ENCODE measurements at places on chromosomes 6 and 20. TPM values are rescaled to one million over a fixed set of nuclear protein-coding genes. Genes with fewer than 3 reads are reported as not detected.

- DNase-seq: no peak
Measured at GRCh38 chr6:167152862-167153261, 4.9 kb downstream of the GPR31 start.

- no peak for DNase-seq
Measured at GRCh38 chr6:78251931-78252330, 599.1 kb downstream of the MEI4 start.

DNA sequence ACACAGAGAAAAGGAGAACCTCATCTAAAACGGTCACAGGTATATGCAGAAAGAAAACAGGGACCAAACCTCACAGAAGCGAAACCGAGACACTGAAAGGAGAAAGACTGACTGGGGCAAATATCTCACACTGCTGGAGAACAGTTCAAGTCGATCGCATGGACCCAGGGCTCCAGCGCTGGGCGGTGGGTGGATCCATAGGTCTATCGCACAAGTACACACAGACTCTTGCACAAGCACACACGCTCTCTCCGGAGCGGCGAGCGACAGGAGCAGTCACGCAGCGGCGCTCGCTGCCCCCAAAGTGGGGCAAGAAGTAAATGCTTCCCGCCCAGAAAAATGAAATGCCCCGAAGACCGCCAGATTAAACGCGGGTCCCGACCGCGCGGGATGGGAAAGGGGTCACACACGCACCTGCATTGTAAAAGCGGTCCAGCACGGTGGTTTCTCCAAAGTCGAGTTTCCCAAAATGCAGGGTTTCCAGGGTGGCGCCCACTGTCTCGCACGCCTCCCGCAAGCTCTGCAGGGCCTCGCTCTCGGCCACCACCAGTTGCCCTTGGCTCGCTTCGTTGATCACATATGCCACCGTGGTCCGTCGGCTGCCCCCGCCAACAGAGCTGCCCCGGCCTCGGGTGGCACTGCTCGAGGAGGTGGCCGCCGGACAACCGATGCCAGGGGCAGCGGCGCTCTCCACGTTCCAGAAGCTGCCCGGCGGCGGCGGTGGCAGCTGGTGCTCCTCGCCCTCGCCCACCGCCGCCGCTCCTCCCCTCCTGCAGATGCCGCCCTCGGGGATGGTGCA is 782 bp downstream of the MAP3K5 start:
- peak; percentile 60 for DNase-seq

GRCh38 chr20:46081074-46081473 is 8.7 kb downstream of the NCOA5 start:
- DNase-seq: no peak

DNA sequence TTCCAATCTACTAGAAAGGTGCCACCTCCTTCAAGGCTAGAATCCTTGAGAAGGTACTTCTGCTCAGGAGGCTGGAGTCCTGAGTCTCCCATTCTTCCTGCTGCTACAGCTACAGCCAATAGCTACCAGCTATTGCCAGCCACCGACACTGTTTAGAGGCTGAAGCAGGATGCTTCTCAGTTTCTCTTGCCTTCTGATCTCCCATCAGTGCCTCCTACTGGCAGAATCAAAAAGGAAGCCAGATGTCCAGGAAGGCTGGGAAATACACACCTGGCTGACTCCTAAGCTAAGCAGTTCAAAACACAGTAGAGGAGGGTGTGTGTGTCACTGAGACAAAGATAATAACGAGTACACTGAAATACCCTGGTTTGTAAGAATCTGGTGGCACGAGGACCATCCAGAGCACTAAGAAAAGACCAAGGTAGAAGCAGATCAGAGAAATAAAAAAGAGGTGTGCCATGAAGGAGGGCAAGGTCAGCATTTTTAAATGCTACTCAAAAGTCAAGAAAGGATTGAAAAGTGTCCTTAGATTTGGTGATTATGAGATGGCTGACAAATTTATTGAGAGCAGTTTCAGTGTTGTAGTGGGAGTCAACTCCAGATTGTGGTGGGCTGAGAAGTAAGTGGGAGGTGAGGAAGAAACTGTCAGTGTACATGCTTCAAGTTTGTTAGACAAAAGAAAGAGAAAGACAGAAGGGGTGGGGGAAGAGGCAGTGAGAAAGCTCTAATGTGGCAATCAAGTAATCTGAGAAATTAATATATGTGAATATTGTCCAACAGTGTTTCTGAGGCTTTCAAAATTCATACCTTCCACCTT is 2.3 kb upstream of the HLA-DMA start:
- DNase-seq: peak; percentile 30

DNA sequence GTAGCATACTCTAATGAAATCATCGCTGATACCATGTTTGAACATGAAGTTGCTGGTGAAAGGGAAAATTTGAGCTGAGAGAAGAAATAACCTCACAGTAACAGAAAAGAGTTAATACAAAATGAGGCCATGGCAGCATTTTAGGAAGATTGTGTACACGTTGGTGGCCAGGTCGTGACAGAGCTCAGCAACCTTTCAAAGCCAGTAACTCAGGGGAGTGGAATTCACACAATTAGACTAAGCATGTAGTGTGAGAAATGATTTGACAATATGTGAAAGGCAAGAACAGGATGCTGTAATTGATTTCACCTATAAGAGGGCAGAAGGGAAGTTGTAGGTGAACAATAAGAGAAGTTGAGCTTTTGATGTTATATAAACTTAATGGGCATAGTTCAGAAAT is 246.3 kb downstream of the OGFRL1 start:
- no peak for DNase-seq

- DNase-seq: no peak
Measured at GRCh38 chr6:20879526-20879925, 345.3 kb downstream of the CDKAL1 start.

DNA sequence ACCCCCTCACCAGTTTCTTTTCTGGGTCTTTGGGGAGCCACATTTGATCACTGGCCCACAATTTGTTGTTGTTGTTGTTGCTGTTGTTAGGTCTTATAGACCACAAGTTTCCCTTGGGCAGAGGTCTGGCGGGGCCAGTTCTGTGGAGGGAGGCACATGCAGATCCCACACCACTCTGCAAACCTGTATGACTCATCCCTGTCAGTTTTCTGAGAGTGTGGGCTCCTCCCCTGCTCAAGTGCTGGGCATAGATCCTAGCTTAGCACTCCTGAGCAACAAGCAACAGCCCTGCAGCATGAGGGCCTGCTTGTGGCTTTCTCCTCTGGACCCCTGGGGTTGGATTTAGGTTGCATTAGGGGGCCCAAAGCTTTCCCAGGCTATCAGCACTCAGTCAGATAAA is 411.1 kb upstream of the HTR1E start:
- no peak for DNase-seq

DNA sequence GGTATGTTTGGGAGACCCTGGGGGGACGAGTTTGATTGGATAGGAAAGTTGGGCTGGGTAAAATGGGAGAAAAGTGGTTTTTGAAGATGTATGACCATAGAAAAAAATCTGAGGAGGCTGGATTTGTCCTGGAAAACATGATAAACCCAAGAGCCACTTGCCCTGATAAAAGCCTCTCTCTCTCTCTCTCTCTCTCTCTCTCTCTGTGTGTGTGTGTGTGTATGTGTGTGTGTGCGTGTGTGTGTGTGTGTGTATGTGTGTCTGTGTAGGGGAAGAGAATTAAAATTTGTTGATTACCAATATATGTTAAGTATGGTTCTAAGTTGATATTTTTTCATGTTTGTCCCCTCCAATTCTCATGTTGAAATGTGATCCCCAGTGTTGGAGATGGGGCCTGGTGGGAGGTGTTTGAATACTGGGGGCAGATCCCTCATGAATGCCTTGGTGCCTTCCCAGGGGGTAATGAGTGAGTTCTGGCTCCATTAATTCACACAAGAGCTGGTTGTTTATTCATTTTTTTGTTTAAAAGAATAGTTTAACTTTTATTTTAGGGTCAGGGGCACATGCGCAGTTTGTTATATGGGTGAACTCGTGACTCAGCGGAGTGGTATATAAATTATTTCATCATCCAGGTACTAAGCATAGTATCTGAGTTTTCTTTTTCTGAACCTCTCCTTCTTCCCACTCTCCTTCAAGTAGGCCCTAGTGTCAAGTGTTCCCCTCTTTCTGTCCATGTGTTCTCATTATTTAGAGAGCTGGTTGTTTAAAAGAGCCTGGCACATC is 208.8 kb downstream of the TFAP2B start:
- DNase-seq: peak; percentile 8

GRCh38 chr6:6834356-6835222 is 246.1 kb downstream of the LY86 start:
- DNase-seq: no peak

- no peak for DNase-seq
Measured at GRCh38 chr6:169062272-169062671, 191.4 kb downstream of the THBS2 start.

- peak; percentile 59 for DNase-seq
Measured at GRCh38 chr6:125747589-125748405, 1.6 kb upstream of the HEY2 start.

GRCh38 chr6:111215131-111215530 is 127.8 kb downstream of the SLC16A10 start:
- DNase-seq: no peak

- no peak for DNase-seq
Measured at GRCh38 chr20:61346996-61347395, 94.9 kb downstream of the CDH4 start.

- DNase-seq: no peak
Measured at GRCh38 chr20:1431158-1431557, 35.5 kb downstream of the NSFL1C start.

DNA sequence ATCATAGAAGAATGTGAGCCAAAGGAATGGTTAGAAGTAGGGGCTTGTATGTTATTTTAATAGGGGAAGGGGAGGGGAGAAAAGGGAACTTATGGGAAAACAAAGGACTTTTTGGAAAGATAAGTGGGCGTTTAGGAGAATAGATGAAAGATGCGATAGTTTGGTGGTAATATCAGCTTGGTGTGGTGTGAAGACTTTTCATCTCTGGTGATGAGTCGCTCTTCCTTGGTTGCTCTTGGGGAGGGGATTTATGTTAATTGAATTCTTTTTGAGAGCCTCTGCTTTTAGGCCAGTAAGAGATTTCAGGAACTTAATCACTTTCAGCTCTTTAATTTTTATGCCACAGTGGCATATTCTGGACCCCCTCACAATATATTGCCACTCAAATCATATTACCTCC is 10.8 kb downstream of the HECA start:
- no peak for DNase-seq

DNA sequence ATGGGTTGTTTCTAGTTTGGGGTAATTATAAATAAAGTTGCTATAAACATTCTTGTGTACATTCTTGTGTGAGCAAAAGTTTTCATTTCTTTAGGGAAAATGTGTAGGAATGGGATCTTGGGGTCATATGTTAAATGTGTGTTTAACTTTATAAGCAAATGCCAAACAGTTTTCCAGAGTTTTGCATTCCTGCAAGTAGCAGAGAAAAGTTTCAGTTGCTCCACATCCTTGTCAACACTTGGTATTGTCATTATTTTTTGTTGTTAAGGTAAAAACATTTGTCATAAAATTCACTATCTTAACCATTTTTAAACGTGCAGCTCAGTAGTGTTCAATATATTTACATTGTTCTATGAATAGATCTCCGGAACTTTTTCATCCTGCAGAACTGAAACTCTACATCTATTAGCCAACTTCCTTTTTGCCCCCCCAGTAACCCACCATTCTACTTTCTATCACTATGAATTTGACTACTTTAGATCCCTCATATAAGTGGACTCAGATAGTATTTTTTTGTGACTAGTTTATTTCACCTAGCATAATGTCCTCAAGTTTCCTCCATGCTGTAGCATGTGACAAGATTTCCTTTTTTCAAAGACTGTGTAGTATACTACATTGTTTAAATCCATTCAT is 48.4 kb downstream of the PHACTR2 start:
- no peak for DNase-seq

DNA sequence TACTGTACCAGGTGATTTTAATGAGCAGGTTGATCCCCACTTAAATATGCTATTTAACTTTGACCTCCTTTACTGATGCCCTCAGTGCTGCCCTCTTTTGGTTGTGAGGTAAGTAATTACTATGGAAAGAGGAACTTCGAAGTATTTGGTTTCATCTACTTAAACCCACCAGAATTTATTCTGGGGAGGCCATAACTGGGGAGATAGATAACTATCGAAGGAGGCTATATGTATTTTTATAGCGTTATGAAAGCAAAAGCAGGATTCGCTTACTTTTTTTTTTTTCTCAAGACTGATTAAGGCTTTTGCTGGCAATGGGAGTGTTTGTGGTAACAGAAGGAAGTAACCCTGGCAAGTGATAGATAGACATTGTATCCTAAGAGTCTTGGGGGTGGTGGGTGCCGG is 168.9 kb upstream of the CENPW start:
- no peak for DNase-seq

DNA sequence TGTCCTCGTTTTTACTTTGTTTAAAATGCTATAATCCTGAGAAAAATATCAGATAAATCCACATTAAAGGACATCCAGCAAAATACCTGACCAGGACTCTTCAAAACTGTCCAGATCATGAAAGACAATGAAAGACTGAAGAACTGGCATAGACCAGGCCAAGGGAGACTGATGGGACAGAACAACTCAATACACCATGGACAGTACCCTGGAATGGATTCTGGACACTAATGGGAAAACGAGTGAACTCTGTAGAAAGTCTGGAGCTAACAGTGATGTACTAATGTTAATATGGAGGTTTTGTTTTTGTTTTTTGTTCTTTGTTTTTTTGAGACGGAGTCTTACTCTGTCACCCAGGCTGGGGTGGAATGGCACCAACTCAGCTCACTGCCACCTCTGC is 461.4 kb downstream of the CD83 start:
- DNase-seq: no peak

DNA sequence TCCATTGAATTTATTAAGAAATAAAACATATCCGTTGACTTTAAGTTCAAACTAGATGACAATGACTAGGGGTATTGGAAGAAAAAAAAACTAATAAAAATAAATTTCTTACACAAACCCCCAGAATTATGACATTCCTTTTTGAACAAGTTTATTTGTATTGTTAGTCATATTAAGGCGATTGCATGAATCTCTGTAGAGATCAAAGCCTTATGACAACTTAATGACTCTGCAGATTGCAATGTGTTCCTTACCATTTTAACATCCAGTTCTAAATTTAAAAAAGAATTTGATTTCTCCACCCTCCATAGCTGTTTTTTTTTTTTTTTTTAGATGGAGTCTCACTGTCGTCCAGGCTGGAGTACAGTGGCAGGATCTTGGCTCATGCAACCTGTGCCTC is 189.8 kb upstream of the CEP162 start:
- no peak for DNase-seq

SLC26A8 gene
- total RNA-seq: not detected

BMP6 gene
- 7.5 TPM for total RNA-seq

OTOR gene
- not detected for total RNA-seq

GRM1 gene
- 0.41 TPM for total RNA-seq

CCN6 gene
- not detected for total RNA-seq

BPIFA3 gene
- total RNA-seq: not detected

MYO6 gene
- 6.4 TPM for total RNA-seq

IL17F gene
- not detected for total RNA-seq

Measured in Caki2 (cell line).